ENCODE measurements at places on chromosomes 6 and 20.
A peak's percentile ranks its signal among the peaks of the same experiment; 100 is the strongest.

DNA sequence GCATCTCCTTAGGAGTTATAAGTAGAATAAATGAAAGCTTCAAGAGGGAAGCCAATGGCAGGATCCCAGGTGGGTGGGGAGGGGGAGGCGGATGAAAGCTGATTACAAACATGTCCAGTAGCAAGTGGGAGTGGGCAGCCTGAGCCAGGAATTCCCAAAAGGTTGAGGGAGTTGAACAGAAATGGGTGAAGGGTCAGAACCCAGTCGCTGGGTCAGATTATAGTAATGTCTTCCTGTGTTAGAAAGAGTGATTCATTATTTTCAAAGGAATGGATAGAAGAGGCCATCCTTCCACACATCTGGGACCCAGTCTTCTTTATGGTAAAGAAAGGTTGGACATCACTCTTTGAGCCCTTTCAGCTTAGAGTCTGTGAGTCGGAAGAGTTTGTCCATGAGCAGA is 41.0 kb upstream of the FAM50B start:
- no peak for DNase-seq

DNA sequence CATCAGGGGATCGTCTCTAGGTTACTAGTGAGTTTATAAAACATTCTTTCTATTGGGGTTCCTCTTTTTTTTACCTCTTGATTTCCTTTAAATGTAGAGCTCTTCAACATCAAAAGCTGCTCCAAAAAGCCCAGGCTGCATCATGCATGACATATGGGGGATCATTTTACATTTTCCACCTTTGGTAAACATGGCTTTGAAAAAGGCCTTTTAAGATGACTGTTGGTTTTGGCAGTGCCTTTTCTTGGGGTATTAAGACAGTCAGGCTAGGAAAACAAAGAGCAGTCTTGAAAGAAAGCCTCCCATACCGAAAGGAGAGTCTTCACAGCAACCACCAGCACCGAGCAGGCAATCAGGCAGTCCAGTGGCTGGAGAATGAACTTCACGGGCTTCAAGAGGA is 73.2 kb downstream of the NPEPL1 start:
- no peak for DNase-seq

DNA sequence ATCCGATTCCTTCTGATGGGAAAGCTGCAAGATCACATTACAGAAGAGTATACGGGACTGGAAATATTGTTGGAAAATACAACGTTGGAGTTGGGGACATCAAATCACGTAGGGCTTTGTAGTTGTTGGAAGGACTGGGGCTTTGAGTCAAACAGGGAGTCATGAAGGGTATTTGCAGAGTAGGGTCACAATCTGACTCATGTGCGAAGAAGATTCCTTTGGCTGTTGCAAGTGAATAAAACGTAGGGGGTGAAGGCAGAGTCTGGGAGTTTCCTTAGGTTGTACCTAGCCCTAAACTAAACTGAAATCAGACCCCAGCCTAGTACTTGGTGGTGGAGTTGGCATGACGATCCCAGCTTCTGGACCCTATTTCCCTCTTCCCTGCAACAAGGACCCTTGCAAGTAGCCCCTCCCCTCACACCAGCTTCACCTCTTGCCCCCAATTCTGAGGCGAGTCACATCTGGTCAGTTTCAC is 32.3 kb downstream of the SNX5 start:
- DNase-seq: no peak

DNA sequence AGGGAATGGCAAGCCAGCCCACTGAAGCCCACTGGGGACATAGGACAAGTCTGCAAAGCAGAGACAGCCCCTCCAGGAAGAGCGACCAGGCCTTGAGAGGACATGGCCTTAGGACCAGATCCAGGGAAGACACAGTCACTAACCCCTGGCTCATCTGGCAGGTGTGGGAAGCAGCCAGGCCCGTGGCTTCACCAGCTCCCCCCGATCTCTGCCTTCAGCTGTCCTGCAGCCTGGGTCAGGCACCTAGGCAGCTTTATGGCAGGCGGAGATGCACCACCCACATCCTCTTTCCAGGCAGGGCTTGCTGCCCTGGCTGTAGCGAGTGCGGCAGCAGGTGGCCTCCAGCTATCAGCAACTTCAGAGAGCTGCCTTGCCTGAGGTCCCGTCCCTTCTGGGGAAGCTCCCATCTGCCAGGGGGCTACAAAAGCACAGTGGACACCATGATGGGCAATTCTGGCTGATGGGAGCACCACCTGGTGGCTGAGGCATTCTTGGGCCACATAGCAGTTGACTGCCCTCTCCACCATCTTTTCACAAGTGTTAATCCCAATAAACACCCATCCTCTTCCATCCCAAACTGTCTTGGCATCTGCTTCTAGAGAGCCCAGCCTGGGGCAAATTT is 85.8 kb downstream of the DZANK1 start:
- no peak for DNase-seq

- DNase-seq: peak; percentile 59
Observed at GRCh38 chr6:139369568-139370282, 4.7 kb downstream of the CITED2 start.
